ENCODE measurements at places on chromosomes 7 and 10. TPM values are rescaled to one million over a fixed set of nuclear protein-coding genes. Genes with fewer than 3 reads are reported as not detected.

- DNase-seq: no peak
- no peak overlapping the region for H3K27ac ChIP-seq
- no peaks in the 10 kb centered on the region for H3K27me3 ChIP-seq
- no peaks in the 10 kb centered on the region for H3K36me3 ChIP-seq
- no peaks in the 10 kb centered on the region for H3K4me1 ChIP-seq
Measured at GRCh38 chr10:59124187-59124586, 52.3 kb upstream of the PHYHIPL start.

- no peak for DNase-seq
- peaks cover 29% of the 10 kb centered on the region for H3K4me1 ChIP-seq
- no peaks in the 10 kb centered on the region for H3K36me3 ChIP-seq
- H3K4me3 ChIP-seq: no peak overlapping the region
- H3K27me3 ChIP-seq: no peaks in the 10 kb centered on the region
Measured at GRCh38 chr10:79026341-79026761, 42.4 kb upstream of the ZMIZ1 start.

- H3K27ac ChIP-seq: no peak overlapping the region
- no peaks in the 10 kb centered on the region for H3K4me1 ChIP-seq
- no peaks in the 10 kb centered on the region for H3K27me3 ChIP-seq
- H3K4me3 ChIP-seq: no peak overlapping the region
- no peaks in the 10 kb centered on the region for H3K36me3 ChIP-seq
Measured at GRCh38 chr10:68105820-68106219, 3.5 kb upstream of the MYPN start.

GRCh38 chr10:69883310-69884023, 81.8 kb downstream of the COL13A1 start:
- no peak for DNase-seq
- no peaks in the 10 kb centered on the region for H3K27me3 ChIP-seq
- H3K4me1 ChIP-seq: no peaks in the 10 kb centered on the region
- H3K36me3 ChIP-seq: no peaks in the 10 kb centered on the region
- H3K27ac ChIP-seq: no peak overlapping the region

DNA sequence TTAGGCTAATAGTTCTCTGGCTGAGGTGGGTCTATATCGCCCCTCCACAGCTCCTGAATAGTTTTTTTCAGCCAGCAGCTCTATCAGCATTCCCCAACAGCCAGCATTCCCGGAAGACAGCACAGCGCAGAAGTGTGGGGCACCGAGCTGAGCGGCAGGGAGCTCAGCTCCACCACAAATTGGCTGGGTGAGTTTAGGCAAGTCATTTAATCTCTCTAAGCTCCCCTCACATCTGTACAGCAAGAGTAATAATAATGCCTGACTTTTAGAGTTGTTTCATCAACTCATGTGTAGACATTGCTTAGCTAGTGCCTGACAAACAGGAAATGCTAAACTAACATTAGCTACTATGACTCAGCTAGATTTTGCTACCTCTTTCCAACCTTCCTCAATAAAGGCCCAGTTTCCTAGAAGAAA, 247.9 kb upstream of the PTN start:
- no peaks in the 10 kb centered on the region for H3K36me3 ChIP-seq
- no peak overlapping the region for H3K27ac ChIP-seq
- H3K4me1 ChIP-seq: no peaks in the 10 kb centered on the region
- no peak for DNase-seq
- H3K27me3 ChIP-seq: no peaks in the 10 kb centered on the region

GRCh38 chr10:102919246-102919959, 1.3 kb downstream of the CNNM2 start:
- H3K4me3 ChIP-seq: peak overlapping the region; percentile 76
- no peaks in the 10 kb centered on the region for H3K36me3 ChIP-seq
- H3K4me1 ChIP-seq: peaks cover 64% of the 10 kb centered on the region
- DNase-seq: no peak

DNA sequence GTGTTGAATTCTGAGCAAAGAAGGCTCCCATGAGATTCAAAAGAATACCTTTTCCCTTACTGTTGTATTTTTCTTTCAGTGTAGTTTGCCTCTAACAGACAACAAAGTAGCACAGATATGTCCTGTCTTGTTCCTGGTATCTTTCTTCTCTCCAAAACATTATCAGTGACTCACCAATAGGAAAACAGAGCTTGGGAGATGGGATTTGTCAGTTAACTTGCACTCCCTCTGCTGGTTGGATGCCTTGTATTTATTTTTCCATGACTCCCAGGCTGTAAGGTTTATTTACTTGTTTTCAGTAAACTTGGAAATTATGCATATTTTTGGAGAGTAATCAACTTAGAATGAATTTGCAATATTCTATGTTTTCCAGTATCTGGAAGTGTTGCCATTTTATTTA, 129.7 kb downstream of the SAMD9 start:
- no peak overlapping the region for H3K27ac ChIP-seq
- H3K4me3 ChIP-seq: no peak overlapping the region
- no peaks in the 10 kb centered on the region for H3K4me1 ChIP-seq
- H3K27me3 ChIP-seq: no peaks in the 10 kb centered on the region

DNA sequence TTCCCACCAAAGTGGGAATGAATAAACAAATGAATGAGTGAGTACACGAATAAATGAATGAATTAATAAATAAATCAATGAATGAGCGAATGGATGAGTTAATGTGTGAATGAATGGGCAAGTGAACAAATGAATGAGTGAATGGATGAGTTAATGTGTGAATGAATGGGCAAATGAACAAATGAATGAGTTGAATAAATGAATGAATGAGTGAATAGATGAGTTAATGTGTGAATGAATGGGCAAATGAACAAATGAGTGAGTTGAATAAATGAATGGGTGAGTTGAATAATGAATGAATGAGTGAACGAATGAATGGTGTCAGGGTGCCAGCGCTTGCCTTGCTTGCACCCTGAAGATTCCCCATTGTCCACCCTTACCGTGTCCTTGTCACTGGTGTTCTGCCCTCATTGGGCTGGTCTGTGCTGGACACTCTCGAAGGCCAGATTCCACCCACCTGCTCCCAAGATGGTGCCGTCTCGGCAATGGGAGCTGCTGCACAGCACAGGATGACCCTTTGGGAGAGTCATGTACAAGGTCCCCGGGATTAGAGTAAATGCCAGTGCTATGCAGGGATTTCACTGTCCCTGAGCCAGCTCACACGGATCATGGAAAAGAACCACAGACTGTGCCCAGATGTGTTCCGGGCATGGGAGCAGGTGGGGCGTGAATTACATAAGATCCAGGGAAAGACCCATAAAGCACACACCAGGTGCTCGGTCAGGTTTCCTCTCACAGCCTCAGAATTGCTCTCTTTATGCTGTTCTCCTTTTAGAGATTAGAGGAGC, 83.2 kb downstream of the CAMK1D start:
- no peaks in the 10 kb centered on the region for H3K36me3 ChIP-seq
- DNase-seq: no peak
- H3K27ac ChIP-seq: no peak overlapping the region
- no peaks in the 10 kb centered on the region for H3K4me1 ChIP-seq
- H3K4me3 ChIP-seq: no peak overlapping the region

DNA sequence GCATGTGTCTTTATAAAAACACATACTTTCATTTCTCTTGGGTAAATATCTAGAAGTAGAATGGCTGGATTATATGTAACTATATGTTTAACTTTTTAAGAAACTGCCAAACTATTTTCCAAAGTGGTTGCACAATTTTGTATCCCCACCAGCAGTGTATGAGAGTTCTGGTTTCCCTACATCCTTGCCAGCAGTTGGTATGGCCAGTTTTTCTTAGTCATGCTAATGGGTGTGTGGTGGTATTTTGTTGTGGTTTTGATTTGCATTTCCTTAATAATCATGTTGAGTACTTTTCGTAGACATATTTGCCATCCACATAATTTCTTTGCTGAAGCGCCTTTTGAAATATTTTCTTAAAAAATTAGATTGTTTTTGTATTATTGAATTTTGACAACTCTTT, 60.3 kb downstream of the NEUROG3 start:
- H3K27ac ChIP-seq: no peak overlapping the region
- DNase-seq: no peak
- no peaks in the 10 kb centered on the region for H3K36me3 ChIP-seq
- H3K27me3 ChIP-seq: no peaks in the 10 kb centered on the region
- peaks cover 5% of the 10 kb centered on the region for H3K4me1 ChIP-seq

DNA sequence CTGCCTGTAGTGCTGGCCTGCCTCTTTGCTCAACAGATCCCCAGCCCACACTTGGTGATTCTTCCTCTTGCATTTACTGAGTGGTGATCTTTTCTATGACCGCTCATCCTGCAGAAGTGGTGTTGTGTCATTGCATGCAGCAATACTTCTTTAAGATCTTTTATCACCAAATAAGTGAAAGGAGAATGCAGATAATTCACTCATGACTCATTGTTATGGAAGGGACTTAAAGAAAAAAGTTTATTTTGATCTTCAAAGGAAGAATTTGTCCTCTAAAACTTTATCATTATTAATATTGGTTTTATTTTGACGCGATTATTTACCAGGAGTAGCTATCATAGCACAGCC, 489.1 kb upstream of the CELF2 start:
- H3K27me3 ChIP-seq: no peaks in the 10 kb centered on the region
- no peak overlapping the region for H3K27ac ChIP-seq
- no peak for DNase-seq

GRCh38 chr10:3811291-3811870, 26.4 kb upstream of the KLF6 start:
- H3K27ac ChIP-seq: peak overlapping the region; percentile 99
- no peaks in the 10 kb centered on the region for H3K36me3 ChIP-seq
- peak; percentile 66 for DNase-seq
- no peaks in the 10 kb centered on the region for H3K27me3 ChIP-seq
- peak overlapping the region; percentile 1 for H3K4me3 ChIP-seq
- peaks cover 79% of the 10 kb centered on the region for H3K4me1 ChIP-seq

DNA sequence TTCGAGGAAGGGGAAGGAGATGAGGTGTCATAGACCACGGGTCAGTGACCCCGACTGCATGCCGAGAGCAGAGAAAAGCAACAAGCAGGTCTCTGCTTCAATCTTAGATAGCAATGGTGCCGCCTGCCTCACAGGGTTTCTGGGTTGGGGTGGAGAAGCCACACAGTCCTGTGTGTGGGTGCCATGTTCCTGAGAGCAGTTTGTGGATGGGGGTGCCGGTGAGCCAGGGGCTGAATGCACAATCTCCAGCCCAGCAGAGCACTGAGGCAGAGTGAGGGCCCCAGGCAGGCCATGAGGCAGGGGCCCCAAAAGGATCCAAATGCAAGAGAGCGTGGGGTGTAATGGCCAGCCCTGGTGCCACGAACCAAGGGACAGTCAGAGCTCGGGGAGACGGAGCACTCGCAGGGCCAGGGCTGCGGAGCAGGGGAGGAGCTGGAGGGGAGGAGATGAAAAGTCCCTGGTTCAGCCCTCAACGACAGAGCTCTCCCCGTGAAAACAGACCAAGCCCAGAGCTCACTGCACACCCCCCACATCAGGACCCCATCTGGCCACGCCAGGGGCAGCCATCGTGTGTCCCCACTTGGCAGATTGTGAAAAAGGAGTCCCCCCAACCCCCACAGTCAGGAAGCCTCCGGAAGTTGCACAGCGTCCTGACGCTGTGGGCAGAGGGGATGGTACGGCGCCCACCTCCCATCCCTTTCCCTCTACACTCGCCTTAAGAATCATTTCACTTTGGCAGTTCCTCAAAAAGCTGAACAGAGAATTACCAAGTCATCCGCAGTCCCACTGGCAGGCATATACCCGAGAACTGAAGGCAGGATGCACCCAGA, 19.9 kb downstream of the WDR86 start:
- no peak overlapping the region for H3K4me3 ChIP-seq
- no peaks in the 10 kb centered on the region for H3K27me3 ChIP-seq
- no peaks in the 10 kb centered on the region for H3K36me3 ChIP-seq

- DNase-seq: no peak
- no peak overlapping the region for H3K4me3 ChIP-seq
- H3K27me3 ChIP-seq: no peaks in the 10 kb centered on the region
- no peaks in the 10 kb centered on the region for H3K36me3 ChIP-seq
Measured at GRCh38 chr10:1228467-1228975, 172.3 kb downstream of the WDR37 start.

DNA sequence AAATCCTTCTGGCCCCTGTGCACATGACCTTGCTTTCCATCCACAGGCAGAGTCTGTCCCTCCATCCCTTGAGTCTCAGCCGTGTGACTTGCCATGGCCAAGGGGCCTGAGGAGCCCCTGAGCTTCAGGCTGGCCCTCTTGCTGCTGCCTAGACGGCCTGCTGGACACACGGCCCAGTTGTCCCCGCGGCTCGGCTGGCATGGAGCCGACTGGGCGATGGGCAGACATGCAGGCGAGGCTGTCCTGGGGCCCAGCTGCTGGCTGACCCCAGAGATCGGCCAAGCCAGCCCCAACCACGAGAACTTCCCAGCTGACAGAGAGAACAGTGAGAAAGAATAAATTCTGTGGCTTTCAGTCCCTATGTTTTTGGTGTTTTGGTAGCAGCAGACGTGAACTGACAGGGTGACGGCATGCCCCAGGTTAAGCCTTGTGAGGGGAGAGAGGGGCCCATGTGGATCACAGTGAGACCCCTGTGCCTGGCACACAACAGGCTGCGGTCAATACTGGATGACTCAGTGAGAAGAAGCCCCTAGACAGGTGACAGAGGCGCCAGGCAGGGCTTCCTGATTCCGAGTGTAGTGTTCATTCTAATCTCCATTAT, 11.7 kb downstream of the PRKAG2 start:
- H3K4me3 ChIP-seq: no peak overlapping the region
- H3K4me1 ChIP-seq: no peaks in the 10 kb centered on the region
- H3K27ac ChIP-seq: no peak overlapping the region

DNA sequence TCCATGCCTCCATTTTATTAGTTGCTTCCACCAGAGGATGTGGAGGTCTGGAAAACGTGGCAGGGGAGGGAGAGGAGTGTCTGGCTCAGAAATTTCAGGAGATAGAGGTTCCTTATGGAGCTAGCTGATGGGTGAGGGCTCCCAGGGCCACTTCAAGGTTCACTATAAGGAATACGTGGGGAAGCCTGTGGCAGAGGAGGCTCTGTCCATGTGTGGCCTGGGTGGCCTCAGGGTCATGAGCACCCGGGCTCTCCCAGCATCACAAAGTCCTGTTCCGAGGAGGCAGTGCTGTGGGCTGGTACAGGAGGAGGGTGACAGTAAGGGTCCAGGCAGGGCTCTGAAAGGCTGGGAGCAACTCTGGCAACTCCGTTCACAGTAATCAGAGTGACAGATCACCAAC, 24.6 kb downstream of the ARHGAP22 start:
- no peaks in the 10 kb centered on the region for H3K4me1 ChIP-seq
- H3K36me3 ChIP-seq: no peaks in the 10 kb centered on the region
- H3K27ac ChIP-seq: no peak overlapping the region
- H3K4me3 ChIP-seq: no peak overlapping the region
- DNase-seq: no peak

Gene OR9A2
- polyA plus RNA-seq: not detected

Gene SEMA4G
- polyA plus RNA-seq: not detected

Gene SLC35G1
- polyA plus RNA-seq: 7.3 TPM
